GM10248 (cell line): ENCODE measurements at places on chromosomes 5 and 9.

- no peak for DNase-seq
Measured at GRCh38 chr5:113153512-113154097, 177.0 kb downstream of the DCP2 start.

DNA sequence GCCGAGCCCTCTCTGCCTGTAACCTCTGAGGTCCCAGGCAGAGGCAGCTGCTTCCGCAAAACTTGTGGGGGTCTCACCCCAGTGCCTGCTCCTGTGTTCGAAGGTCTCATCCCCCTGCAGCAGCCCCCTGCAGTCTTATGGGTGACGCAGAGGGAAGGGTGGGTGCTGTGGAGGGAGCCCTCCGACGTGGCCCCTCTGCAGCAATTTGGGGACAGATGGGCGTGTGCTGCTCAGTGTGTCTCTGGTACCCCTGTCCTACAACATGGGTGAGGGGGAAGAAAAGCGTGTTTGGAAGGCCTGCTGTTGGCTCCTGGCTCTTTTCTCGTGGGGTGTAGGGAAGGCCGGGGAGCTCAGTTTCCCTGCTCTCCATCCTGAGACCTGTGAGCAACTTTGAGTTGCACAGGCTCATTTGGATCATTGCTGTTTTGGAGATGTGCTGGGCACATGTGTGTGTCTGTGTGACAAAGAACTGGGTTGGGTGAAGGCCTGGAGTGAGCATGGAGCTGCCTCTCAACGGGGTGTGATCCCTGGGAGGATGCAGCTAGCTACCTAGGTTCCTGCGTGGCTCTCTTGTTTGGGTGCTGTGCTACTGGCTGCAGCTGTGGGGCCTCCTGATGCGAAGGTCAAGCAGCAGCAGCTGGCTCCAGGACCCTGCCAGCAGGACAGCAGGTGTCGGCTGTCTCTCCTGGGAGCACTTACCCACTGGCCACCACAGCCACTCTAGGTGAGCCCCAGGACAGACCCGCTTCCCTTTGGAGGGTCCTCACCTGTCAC lies 179.6 kb upstream of the PITX1 start:
- no peak for DNase-seq

DNA sequence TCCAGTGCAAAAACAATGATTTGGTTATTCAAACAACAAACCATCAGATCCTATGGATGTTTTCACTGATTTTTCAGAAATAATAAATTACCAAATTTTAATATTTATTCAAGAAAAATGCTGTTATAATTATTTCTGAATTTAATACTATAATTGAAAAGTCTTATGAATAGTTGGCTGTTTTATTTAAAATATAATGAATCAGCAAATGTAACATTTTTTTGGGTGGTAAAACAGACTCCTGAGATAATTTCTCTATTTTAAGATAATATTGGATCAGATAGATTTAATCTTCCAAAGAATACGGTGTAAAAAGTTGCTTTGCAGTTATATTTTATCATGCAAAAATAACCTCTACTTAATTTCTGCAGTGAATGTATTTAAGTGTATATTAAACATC lies 5.3 kb upstream of the GOLGA1 start:
- DNase-seq = no peak

- no peak for DNase-seq
Measured at GRCh38 chr9:35552376-35552775, 52.7 kb upstream of the TESK1 start.

DNA sequence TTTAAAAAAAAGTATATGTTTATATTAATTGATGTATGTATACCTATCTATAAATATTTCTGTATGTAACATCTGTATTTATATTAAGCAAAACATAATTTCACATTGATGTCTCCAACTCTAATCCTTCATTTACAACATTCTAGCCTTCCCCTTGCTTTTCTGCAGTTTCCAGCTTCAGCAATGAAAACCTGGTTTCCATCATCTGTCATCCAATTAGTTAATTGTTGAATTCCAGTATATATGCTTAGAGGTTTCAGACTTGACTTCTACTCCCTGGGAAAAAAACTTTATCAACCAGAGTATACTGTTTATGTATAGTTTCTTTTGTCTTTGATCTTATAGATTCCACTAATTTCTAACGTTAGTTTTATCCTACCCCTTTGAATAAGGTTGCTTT lies 38.4 kb downstream of the NMUR2 start:
- DNase-seq = no peak

GRCh38 chr5:124342986-124343385 lies 403.5 kb downstream of the ZNF608 start:
- no peak for DNase-seq

DNA sequence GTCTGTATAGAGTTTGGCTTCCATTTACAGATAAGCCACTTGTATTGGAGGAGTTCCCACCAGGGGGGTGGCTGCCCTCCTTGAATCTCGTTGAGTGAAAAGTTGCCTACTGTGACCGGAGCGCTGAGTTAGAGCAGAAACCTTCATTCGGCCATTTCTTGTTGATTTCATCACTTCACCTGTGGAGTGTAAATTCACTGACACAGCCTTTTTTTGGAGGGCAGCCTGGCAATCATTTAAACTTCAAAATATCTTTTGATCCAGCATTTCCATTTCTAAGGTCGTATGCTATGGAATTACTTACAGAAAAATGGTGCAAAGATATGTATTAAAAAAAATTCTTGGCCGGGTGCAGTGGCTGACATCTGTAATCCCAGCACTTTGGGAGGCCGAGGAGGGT lies 40.8 kb downstream of the PRRC2B start:
- DNase-seq = no peak

DNA sequence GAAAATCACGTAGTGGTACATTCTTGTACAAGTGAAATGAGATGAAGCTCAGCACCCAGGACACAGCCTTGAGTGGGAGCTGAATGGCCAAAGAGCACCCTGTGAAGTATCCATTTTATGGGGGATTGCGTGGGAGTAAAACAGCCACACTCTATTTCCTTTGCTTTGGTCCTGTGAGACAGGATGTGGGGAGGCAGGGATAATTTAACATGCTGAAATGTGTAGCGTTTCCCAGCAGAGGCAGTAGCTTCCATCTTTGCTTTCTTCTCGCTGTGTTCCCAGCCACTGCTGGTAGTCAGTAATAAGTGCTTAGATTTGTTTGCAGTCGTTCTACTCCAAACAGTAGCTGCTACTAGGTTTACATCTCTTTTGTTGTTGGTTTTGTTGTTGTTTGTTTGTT lies 4.4 kb downstream of the IL31RA start:
- no peak for DNase-seq

DNA sequence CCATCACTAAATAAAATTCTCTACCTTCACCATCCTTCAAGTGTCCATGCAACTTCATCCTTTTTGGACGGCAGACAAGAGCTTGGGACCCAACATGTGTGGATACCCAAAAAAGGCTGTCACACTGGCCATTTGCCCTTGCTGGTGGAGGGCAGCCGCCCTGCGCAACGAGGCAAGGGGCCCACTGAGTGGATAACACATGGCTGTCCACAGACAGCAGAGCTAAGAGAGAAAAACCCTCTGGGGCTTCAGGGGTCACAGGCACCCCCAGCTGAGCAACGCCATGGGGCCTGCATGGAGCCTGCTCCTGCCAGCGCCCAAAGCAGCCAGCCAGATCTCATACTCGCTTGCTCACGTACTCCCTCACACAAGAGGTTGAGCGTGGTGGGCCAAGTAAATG lies 205.9 kb upstream of the NREP start:
- no peak for DNase-seq

GRCh38 chr5:157713830-157714595 lies 17.2 kb upstream of the THG1L start:
- DNase-seq = no peak

DNA sequence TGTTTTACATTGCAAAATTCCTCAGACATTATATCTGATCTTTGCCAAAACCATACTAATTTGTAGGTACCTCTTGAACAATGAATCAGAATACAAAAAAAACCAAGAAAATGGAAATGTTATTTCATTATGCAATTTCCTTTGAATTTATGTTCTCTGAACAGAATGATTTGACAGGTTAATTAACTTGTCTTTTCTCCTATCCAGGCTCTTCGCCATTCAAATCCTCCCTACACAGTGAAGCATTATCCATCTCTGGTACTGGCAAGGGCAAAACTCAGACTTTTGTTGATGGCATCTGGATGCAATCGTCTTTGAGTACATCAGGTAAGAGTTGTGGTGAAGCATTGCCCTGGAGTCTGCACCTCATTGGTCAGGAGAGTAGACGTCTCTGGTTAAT lies 655.7 kb upstream of the ITGA1 start:
- DNase-seq = no peak

- DNase-seq = no peak
Measured at GRCh38 chr9:110762783-110763182, 94.2 kb downstream of the MUSK start.

GRCh38 chr5:169301386-169301934 lies 521 bp upstream of the SLIT3 start:
- DNase-seq = no peak

DNA sequence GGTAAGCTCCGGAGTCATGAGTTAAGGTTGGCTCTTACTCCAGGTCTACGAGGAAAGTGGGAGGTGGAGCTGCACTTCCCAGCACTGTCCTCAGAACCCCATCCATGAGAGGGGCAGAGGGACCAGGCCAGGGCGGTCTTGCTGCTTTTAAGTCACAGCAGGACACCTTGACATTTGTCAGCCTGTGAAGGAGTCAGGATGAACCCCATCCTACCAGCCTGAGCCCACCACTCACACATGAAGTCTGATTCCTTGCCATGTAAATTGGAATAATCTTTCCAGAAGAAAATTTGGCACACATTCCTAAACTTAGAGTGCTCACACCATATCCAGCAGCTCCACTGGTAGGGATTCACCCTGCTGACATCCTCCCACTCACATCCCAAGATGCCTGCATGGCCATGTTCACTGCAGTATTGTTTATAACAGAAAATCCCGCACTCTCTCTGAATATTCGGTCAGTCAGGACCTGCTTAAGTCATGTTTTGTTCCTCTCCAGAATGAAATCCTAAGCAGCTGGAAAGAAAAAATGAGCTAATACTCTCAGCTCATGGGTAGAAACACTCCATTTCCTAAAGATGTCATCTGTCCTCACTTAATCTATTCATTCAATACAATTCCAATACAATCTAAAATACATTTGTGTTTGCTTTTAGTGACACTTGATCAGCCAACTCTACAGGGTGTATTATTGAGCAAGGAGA lies 79.3 kb upstream of the COL5A1 start:
- no peak for DNase-seq

GRCh38 chr5:176548967-176549444 lies at the start of gene CDHR2:
Gene CDHR2 (plus strand): TSS chr5:176549342. CDS start chr5:176565353, 16,011 bp downstream.
- no peak for DNase-seq

DNA sequence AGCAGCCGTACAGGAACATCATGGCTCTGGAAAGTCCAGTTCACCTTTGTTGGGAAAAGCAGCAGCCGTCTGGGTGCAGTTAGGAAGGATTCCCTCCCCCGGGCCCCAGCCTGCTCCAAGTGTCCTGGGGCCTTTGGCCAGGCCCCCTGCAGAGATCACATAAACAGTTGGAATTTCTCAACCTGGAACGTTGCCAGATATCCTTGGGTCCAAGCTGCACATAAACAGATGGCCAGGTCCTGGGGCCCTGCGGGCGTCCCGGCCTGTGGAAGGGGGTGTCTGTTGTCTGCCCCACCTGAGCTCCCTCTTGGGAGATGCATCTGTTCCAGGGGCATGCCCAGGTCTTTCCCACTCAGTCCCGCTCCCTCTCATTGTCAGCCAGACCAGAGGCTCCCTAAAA lies 92.7 kb downstream of the COL5A1 start:
- no peak for DNase-seq

GRCh38 chr9:88197781-88198340 lies 59.6 kb upstream of the SPATA31C2 start:
- DNase-seq = no peak

DNA sequence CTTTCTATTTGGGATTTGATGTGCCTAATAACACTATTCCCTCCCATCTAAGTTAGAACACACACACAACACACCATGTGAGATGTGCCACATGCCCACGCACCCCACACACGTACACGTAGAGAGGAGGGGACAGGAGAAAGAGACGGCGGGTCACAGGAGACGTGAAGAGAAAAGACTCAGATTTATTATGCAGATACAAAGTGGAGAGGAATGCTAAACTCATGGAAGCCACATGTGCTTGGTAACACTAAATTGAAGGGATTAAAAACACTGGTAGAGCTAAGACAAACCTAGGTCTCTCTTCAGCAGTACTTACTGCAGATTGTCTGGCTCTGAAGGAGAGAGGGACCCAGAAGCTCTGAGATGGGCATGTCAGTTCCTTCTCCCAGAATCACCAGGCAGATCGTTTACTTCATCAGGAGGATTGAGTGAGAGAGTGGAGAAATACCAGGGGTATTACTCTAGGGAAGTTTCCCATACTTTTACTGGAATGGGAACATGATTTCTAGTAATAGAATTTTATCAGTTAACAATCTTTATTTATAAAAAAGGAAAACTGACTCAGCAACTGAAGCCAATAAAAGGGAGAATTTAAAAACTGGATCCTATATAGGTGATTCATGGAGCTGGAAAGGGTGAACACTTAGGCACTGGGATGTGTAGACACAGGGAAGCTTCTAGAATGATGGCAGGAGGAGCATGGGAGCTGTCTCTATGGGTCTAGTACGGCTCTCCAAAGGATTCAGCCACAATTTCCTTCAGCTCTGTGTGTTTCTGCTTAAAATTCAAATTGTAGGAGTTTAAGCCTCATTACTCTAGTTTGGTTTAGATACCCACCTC lies 139.4 kb downstream of the MACIR start:
- no peak for DNase-seq

- no peak for DNase-seq
Measured at GRCh38 chr5:1053391-1054017, 44.9 kb downstream of the NKD2 start.

DNA sequence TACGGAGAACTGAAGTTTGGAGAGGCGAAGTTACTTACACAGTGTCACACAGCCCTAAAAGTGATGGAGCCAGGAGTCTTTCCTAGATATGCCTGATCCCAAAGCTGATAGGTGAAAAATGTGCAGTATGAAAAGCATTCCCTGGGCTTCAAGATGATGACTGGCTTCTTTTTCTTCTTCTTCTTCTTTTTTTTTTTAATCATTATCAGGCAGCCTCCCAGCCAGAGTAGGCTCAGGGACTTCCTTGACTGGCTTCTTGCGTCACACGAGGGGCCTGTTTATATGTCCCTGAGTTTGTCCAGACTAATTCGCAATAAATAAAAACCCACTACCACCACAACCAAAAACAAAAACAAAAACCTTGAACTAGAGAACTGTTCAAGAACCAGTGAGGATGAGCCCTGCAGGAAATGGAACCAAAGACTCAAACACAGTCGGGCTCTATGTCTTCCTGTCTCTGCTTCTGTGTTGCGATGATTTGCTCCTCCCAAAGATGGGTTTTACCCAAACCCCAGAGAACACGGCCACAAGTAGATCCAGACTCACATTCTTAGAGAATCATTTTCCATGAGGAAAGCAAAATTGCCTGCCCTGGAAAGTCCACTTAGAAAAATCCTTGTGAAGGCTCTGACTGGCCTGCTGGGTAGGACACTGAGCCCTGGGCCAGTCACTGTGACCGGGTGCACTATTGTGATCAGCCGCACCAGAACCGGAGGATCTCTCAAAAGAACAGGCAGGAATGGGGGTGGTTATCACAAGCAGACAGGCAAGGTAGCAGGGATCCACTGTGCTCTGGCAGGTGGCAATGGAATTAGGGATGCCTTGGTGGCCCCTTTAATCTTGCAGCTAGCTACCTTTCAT lies 38.0 kb upstream of the ADAM19 start:
- DNase-seq = no peak

GRCh38 chr9:84493284-84493947 lies 152.9 kb upstream of the SLC28A3 start:
- no peak for DNase-seq

- DNase-seq = no peak
Measured at GRCh38 chr9:70091103-70091502, 47.5 kb downstream of the MAMDC2 start.

- DNase-seq = no peak
Measured at GRCh38 chr5:128436749-128437188, 101.3 kb downstream of the FBN2 start.
